ENCODE measurements at places on chromosomes 5 and 9. TPM values are rescaled to one million over a fixed set of nuclear protein-coding genes. Genes with fewer than 3 reads are reported as not detected.

Gene TSSK1B
- total RNA-seq, result 0.29 TPM

- DNase-seq, result no peak
Measured at GRCh38 chr9:113598883-113599282, 135.4 kb downstream of the RGS3 start.

Gene BRINP1
- total RNA-seq, result 1.1 TPM

Gene OTULINL
- 36.3 TPM for total RNA-seq
